Activated gamma-delta T cell (primary cell): ENCODE measurements at places on chromosomes 5 and 9.

DNA sequence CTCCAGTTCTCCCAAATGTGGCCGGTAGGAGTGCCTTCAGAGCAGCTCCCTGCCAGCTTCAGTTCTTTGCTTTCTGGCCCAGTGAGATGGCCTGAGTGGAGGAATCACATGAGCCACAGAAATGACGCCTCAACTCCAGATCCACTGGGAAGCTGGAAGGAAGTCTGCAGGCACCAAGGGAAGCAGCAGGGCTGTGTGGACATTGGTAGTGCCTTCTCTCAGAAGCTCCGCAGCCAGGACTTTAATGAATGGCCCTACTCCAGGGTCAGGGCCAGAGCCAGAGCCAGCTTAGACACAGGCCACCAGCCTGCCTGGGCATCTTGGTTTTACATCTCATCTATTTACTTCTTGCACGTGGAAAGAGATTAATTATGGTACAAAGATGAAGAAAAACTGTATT lies 12.0 kb upstream of the PSMB7 start:
- DNase-seq: no peak

DNA sequence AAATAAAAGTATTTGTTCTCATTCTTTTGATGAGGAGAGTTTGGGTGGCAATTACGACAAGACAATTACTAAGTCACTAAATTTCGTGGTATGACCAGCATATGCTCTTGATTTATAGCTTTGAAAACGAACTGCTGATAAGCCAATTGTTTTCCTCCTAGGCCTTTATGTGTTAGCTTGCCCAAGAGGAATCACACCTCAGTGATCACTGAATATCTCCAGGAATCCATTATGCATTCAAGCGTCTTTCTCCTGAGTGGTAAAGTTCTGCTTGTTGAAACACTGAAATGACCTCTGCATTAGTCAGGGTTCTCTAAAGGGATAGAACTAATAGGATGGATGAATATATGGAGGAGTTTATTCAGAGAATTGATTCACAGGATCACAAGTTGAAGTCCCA lies 677.7 kb upstream of the MEF2C start:
- no peak for DNase-seq

GRCh38 chr5:149605354-149605997 lies 24.2 kb downstream of the ARHGEF37 start:
- DNase-seq: no peak

DNA sequence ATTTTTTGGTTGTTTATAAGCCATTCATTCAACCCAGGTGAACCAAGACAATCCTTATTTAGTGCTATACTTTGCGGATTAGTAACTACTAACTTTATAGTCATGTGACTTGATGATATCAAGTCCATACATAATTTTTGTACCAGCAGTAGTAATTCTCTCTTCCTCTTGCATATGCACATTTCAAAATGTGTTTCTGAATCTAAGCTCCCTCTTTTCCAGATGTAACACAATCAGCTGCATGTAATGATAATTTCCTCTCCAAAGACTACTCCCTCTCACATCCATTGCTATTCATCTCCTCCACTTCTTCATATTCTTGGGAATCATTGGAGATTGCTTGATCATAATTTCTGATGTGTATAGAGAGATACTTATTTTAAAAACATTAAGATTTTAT lies 510.1 kb upstream of the CDH18 start:
- no peak for DNase-seq

- DNase-seq: no peak
These were observed 72.9 kb upstream of the SHB start for GRCh38 chr9:38141746-38142591.
